HT1080 (cell line): ENCODE measurements at places on chromosomes 4 and X. TPM values are rescaled to one million over a fixed set of nuclear protein-coding genes. Genes with fewer than 3 reads are reported as not detected.

Gene APEX2
- 25.2 and 31.5 TPM in 2 replicates for total RNA-seq

Gene MAGEA1
- 14.1 and 15.2 TPM in 2 replicates for total RNA-seq

Gene SYTL5
- 1.3 and 1.9 TPM in 2 replicates for total RNA-seq

Gene CXCL9
- not detected in 2 replicates for total RNA-seq

Gene DRD5
- total RNA-seq = not detected in 2 replicates

Gene ASB12
- 0.35 TPM in 1 of 2 replicates, not detected in the other for total RNA-seq

Gene GALNTL6
- not detected in 2 replicates for total RNA-seq

Gene HPGD
- 0.30 and 1.6 TPM in 2 replicates for total RNA-seq

Gene SLC26A1
- total RNA-seq = 0.13 and 0.27 TPM in 2 replicates

Gene LONRF3
- total RNA-seq = 0.77 TPM in 1 of 2 replicates, not detected in the other

Gene CRMP1
- total RNA-seq = 0.05 TPM in 1 of 2 replicates, not detected in the other

DNA sequence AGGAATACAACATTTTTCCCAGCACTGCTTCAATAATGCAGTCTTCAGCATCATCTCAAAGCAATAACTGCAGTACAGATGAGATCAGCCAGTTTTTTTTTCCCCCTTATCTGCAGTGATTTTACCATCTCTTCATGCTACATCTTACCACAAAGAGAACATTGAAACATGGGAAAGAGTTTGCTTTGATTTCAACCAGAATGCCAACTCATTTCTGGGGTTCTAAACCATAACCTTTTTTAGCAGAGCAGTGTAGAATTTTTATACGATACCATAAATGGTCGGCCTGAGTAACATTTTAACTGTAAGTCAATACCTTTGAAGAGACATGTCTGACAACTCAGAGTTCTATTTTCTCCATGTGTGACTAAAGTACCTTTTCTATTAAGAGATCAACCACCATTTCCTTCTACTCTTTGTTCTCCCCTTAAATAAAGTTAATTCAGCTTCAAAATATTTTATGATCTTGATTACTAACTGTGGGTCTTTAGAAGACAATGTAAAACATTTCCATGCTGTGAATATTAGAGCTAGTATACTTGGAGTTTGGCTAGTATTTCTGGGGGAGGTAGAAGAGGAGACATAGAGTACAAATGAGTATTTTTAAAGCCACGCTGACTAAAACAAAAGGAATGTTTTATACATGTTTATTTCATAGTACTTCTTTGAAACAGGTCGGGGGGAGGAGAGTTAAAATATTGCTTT lies 69.1 kb downstream of the TET2 start:
- DNase-seq = peak; percentile 33

GRCh38 chr4:144645631-144646522 lies at the start of gene HHIP:
Gene HHIP (plus strand): TSS chr4:144646156. CDS start chr4:144646676, 520 bp downstream.
- peak; percentile 82 for DNase-seq

GRCh38 chrX:115192244-115192700 lies 3.1 kb downstream of the RBMXL3 start:
- no peak for DNase-seq

GRCh38 chrX:771536-771935 lies 140.9 kb downstream of the SHOX start:
- DNase-seq = no peak

- DNase-seq = no peak
Measured at GRCh38 chr4:85761803-85762528, 287.0 kb downstream of the ARHGAP24 start.

- no peak for DNase-seq
Measured at GRCh38 chr4:183350317-183351071, 28.3 kb upstream of the CLDN24 start.

GRCh38 chrX:72659723-72660122 lies 54.4 kb downstream of the PHKA1 start:
- DNase-seq = no peak

DNA sequence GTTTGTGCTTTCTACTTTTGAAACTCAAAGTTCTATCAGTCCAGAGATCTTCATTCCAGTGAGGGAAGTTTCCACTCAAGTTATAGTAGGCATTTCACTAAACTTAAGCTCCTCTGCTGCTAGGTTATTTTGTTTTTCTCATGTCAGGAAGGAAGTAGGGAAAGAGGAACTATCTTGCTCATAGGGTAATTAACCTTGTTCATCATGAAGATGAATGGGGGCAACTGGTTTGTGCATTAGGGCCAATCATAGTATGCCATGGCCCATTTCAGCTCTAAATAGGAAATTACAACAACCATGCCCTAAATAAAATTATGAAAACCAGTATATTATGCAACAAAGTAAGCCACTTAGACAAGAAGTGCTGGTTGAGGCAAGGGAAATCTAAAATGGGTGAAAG lies 804.7 kb upstream of the NDST4 start:
- no peak for DNase-seq

DNA sequence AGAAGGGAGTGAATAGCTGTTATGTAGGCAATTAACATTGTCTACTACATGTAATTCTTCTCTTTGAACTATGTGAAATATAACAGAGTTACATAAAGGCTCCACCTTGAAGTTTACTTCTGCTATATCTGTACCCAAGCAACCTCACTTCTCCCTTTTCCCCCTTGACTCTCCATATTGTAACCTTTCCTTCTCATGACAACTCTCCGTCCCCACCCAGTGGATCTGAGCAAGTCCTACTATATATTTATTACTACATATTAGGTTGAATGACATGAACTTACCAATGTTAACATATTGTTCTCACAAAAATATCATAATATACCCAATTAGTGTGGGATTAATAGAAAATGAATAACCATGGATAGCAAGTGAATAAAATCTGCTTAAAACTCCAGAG lies 93.2 kb upstream of the ATP8A1 start:
- no peak for DNase-seq

DNA sequence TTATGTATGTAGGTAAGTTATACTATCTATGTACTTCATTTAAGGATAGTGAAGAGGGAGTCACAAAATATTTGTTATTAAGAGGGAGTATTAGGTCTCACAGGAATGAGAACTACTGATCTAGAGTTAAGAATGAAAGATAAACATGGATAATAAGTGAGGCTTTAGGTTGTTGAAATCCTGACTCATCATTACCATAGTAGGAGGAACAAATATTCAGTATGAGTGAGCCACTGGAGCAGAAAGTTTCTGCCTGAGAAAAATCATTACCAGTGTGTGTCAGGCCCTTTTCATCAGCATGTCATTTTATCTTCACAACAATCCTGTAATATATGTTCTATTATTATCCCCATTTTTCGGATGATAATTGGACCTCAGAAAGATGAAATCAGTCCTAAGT lies 27.2 kb upstream of the IGSF1 start:
- peak; percentile 21 for DNase-seq

DNA sequence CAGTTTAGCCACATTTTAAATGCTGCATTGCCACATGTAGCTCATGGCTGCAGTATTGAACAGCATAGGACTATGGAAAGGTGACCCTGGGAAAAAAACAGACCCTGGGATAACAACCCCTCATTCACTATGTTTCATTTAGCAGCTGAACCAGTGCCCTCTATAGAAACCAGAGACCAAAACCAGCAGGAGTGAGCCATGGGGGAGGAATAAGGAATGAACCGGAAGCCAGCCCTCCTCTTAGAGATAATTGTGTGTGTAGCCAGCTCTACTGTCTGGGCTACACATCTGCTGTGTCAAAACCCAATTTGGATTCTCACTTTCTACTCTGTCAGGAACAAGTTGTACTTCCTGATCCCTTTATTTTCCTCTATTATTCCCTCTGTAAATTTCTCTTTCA lies 158.5 kb upstream of the S100G start:
- peak; percentile 15 for DNase-seq
